ENCODE measurements at places on chromosomes 4 and X.
A peak's percentile ranks its signal among the peaks of the same experiment; 100 is the strongest.

DNA sequence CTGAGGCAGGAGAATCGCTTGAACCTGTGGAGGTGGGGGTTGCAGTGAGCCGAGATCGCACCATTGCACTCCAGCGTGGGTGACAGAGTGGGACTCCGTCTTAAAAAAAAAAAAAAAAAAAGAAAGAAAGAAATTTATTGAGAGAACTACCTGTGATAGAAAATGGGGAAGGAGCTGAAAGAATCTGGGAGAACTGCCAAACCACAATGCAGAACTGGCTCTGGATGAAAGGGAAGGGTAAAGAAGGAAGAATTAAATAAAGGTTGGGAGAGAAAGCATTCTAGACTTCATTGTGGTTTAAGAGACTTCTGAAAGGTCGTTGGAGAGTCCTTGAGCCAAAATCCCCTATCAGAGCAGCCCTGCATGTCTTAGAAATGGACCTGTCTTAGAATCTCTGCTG lies 567.9 kb upstream of the HTR2C start:
- no peak for DNase-seq

DNA sequence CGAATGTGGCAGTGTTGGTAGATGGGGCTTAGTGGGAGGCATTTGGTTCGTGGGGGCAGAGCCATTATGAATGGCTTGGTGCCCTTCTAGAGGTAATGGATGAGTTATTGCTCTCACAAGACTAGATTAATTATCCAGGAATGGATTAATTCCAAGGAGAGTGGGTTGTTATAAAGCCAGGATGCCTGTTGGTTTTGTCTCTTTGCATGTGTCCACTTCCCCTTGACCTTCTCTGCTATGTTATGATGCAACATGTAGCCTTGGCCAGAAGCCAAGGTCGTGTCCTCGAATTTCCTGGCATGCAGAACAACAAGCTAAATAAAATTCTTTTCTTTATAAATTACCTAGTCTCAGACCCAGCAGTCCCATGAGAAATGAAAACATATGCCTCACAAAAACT lies 111.2 kb upstream of the PLS3 start:
- DNase-seq: peak; percentile 35

- peak; percentile 88 for DNase-seq
Observed at GRCh38 chr4:120921456-120922380, 808 bp downstream of the PRDM5 start.

GRCh38 chrX:69510137-69510715 lies 6.1 kb downstream of the NALF2 start:
- no peak for DNase-seq

- no peak for DNase-seq
Observed at GRCh38 chrX:121836000-121836399, 788.6 kb downstream of the GLUD2 start.

GRCh38 chrX:18017411-18017810 lies 156.3 kb upstream of the RAI2 start:
- DNase-seq: no peak
